A549 treated with ZK216348 at 1 μM for 4 hours (cell line): ENCODE measurements at places on chromosomes 1 and 21. TPM values are rescaled to one million over a fixed set of nuclear protein-coding genes. Genes with fewer than 3 reads are reported as not detected.

The CHODL gene
- not detected in 5 replicates for total RNA-seq

The KLHDC7A gene
- total RNA-seq = 1.1 to 2.3 TPM (median 1.5 TPM) in 5 replicates

The CD2 gene
- not detected in 5 replicates for total RNA-seq

The LBR gene
- total RNA-seq = 23.5 to 46.2 TPM (median 38.4 TPM) in 5 replicates

The ANKRD35 gene
- not detected in 5 replicates for total RNA-seq

The C1orf52 gene
- total RNA-seq = 15.8 to 21.7 TPM (median 21.4 TPM) in 5 replicates

The LHX8 gene
- total RNA-seq = 0.81 to 1.4 TPM (median 1.2 TPM) in 5 replicates

The LCE2C gene
- total RNA-seq = not detected in 5 replicates

The OR2L2 gene
- not detected in 5 replicates for total RNA-seq

The KRTAP21-2 gene
- total RNA-seq = not detected in 5 replicates

The TCP10L gene
- 0.42 to 1.8 TPM (median 0.75 TPM) in 4 of 5 replicates, not detected in the other for total RNA-seq

The CSF1 gene
- total RNA-seq = 10.2 to 20.8 TPM (median 20.3 TPM) in 5 replicates

The LGR6 gene
- 0.40 to 1.8 TPM (median 0.62 TPM) in 5 replicates for total RNA-seq
